ENCODE measurements at places on chromosomes 12 and 14. TPM values are rescaled to one million over a fixed set of nuclear protein-coding genes. Genes with fewer than 3 reads are reported as not detected.
A peak's percentile ranks its signal among the peaks of the same experiment; 100 is the strongest.

PDZRN4 gene
- polyA plus RNA-seq = not detected

DNA sequence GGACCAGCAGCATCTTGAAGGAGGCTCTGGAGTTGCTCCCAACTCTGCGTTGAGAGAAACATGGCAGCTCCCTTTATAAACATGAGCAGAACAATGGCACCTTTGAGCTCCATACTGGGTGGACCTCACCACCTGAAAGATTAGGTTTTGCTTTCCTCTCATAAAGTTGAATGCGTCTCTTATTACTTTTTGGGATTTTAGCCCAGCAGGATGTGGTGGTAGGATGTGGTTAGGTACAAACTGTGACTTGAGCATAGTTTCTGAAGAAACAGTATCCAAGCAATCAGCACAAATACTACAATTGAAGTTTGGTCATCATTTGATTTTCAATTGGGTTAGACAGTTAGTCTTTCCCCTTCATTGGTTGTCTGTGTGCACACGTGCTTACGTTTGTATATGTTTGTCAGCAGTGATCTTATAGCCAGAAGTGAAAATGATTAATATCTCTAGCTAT is at the start of gene PRR4:
Gene PRR4, minus strand, starts transcription at position 51 of the 454 bp plus-strand sequence. Its CDS starts 38 bp downstream, at position 13.
- DNase-seq = no peak

DNA sequence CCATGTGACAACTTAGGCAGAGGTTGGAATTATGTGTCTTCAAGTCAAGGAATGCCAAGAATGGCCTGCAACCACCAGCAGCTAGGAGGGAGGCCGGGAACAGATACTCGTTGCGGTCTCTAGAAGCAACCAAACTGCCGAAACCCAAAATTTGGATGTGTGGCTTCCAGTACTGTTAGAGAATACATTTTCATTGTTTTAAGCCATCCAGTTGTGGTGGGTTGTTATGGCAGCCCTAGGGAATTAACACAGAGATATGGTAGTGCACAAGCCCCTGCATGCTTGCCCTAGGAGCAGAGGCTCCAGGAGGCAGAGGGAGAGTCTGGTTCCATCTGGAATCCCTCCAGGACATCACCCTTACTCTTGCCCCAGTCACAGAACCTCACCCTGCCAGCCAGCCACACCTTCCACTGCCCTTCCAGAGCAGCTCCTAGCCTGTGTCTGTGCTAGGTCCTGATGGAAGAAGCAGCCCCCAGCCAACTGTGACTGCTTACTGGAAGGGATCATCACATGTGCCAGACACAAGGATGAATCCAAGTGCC is 19.5 kb downstream of the PITPNM2 start:
- no peak for DNase-seq

GRCh38 chr14:34722723-34723545 is 8.5 kb upstream of the CFL2 start:
- DNase-seq = peak; percentile 78

GRCh38 chr12:28767836-28768348 is 381.2 kb upstream of the FAR2 start:
- peak; percentile 82 for DNase-seq

- peak; percentile 8 for DNase-seq
Measured at GRCh38 chr12:44875954-44876543, at the start of gene NELL2. Gene NELL2 (minus strand): TSS chr12:44876315. CDS start chr12:44875869, 446 bp downstream.

GYS2 gene
- polyA plus RNA-seq = 0.03 TPM

CCDC38 gene
- polyA plus RNA-seq = not detected

- DNase-seq = no peak
Measured at GRCh38 chr14:70827347-70827746, 18.0 kb upstream of the MAP3K9 start.

SERPINA6 gene
- polyA plus RNA-seq = not detected

PTPRQ gene
- not detected for polyA plus RNA-seq

DNA sequence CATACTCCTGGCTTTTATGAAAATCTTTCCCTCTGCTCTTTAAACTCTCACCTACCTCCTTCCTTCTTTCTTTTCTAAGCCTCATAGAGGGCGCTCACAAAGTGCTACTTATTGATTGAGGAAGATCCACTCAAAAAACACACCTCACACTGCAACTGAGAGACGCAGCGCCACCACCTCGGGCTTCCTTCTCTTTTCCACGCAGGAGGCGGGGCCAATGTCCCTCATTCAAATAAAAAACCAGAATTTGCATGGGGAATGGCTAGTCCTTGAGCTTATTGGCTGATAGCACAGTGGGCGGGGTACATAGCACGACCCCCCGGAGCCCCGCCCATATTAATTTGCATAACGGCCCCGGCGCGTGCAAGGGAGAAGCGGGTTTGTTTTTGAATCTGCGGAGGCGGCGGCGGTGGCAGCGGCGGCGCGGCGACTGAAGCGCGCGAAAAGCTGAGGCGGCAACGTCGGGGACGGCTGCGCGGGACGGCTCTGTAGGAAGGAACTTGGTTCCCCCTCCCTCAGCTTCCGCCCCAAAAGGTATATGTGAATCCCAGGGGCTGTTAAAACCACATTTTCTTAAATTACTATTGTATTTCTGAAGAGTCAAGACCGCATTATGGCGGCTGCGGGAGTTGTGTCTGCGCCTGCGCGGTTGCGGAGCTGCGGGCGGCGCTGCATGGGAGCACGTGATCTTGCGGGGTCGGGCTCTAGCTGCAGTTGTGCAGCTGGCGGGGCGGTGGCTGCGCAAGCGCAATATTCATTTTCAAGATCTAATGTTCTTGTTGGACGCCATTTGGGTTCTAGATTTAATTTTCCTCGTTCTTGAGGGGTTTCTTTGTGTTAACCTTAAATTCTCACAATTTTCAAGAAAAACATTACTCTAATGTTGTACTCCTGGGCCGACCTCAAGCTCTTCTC is at the start of gene ATF7IP:
Gene ATF7IP, plus strand, starts transcription at position 389 of the 915 bp plus-strand sequence. CDS start 58,234 bp downstream, outside the sequence.
- peak; percentile 97 for DNase-seq

DNA sequence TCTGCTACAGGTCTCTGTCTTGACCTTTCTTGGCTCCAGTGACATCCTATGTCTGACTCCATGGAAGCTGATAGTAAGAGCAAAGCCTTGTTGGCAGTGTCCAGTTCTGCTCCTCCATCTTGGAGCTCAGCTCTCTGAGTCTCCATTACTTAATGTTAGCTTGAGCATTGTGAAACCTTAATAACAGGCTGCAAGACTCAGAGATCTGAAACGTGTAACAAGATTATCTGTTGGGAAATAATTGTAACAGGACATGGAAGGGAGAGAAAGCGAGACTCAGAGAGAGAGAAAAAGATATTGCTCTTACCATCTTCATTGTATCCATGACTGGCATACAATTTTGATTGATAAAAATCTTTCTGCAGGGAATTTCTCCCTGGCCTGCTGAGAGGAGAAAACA is 1365.7 kb downstream of the AACS start:
- no peak for DNase-seq

DNA sequence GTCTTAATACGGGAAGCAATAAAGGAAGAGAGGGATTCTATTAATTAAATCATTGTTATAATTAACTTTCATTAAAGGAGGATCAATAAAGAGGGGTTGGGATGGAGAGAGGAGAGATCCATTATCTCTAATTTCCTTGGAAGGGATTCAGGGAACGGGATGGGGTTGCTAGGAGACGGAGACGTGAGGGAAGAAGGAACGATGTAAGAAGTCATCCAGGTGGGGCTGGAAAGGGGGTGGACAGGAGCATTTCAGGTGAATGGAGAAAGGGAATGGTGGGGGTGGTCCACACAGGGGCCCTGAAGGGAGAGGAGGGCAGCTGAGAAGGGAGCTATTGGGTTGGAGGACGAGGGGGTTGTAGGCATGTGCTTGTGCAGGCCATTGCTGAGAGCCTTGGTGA is 17.2 kb downstream of the CALCOCO1 start:
- no peak for DNase-seq

- no peak for DNase-seq
Measured at GRCh38 chr12:3962631-3963483, 89.7 kb upstream of the PARP11 start.

- DNase-seq = peak; percentile 24
Measured at GRCh38 chr12:26122061-26122680, 2.7 kb downstream of the BHLHE41 start.

GRCh38 chr12:9756706-9757105 is 4.0 kb downstream of the CD69 start:
- no peak for DNase-seq

DNA sequence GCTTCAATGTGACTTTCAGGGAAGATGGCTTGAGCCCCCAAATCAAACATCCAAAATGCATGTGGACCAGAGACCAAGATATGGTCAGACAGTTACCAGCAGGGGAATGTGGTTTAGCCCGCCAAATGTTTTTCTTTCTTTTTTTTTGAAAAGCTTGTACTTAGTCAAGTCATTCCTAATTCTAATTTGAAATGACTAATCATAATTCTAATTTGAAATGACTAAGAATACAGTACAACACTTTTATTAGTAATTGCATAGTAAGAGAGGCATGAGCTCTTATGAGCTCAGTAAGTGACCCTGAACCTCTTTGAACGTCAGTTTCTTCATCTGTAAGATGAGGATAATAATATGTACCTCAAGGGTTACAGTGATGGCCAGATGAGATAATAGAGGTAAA is 72.4 kb downstream of the HECTD4 start:
- DNase-seq = no peak

SCN8A gene
- polyA plus RNA-seq = 9.4 TPM

GRCh38 chr12:6953442-6954315 is 2.5 kb downstream of the PTPN6 start:
- peak; percentile 46 for DNase-seq

DNA sequence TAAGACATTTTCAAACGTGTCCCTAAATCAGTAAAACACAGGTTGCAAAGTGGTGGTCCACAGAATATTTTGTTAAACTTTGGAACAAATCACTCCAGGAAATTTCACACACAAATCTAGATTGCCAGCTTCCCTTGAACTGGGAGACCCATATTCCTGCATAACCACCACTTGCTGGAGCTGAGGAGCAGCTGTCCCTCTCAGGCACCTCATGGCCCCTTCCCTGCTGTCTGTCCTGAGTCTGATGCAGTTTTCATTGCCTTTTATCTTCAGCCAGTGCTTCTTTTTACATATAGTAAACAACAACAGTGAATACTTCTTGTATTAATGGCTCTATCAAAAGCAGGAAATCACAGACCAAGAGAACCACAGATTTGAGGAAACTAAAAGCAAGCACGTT is 289.3 kb downstream of the MED13L start:
- peak; percentile 4 for DNase-seq

- DNase-seq = no peak
Measured at GRCh38 chr12:98408681-98409080, 106.7 kb upstream of the TMPO start.

GRCh38 chr12:76777765-76778216 is 13.9 kb downstream of the ZDHHC17 start:
- no peak for DNase-seq

- peak; percentile 78 for DNase-seq
Measured at GRCh38 chr12:100142851-100143559, at the start of gene BLTP3B. Gene BLTP3B (minus strand): TSS chr12:100142874. CDS start chr12:100142635, 239 bp downstream.

GRCh38 chr14:59342516-59343484 is 122.4 kb downstream of the GPR135 start:
- no peak for DNase-seq

SLC25A47 gene
- polyA plus RNA-seq = not detected

GRCh38 chr14:34356264-34356654 is 105.8 kb downstream of the SPTSSA start:
- no peak for DNase-seq

DNA sequence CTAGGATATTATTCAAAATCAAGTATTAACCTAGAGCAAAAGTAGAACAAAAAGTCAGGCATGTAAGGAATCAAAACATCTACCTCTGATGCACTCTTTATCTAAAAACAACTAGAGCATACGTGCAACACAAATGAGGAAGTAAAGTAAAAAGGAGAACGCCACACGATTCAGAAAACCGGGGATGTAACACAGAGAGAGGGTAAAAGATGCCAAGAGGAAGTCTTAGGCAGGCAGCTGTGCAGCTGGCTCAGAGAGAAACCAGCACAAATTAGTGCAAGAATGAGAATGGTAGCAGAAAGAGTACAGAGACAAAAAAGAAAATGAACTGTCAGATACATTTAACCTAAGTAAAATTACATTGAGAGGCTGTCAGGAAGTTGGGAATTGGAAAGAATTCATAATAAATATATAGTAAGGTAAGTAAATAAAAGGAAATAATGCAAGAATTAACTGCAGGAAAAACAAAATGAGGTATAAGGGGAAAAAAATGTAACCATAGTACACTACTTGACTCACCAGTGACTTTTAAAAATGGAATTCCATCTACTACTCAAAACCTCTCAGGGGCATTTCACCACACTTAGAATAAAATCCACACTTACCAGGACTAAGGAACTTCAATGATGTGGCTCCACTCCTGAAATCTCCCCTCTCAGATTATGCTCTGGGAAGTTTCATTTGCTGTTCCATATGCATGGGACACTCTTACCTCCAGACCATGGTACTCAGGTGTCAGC is 17.1 kb downstream of the BCAT1 start:
- peak; percentile 53 for DNase-seq

- no peak for DNase-seq
Measured at GRCh38 chr12:7110661-7111060, 1.6 kb upstream of the C1RL start.

- DNase-seq = no peak
Measured at GRCh38 chr12:13454991-13455777, 258.7 kb downstream of the EMP1 start.

- DNase-seq = no peak
Measured at GRCh38 chr12:116713527-116713926, 24.3 kb downstream of the SPRING1 start.

- DNase-seq = no peak
Measured at GRCh38 chr12:15200641-15201040, 20.6 kb downstream of the RERG start.

SCAF11 gene
- 17.5 TPM for polyA plus RNA-seq

DNA sequence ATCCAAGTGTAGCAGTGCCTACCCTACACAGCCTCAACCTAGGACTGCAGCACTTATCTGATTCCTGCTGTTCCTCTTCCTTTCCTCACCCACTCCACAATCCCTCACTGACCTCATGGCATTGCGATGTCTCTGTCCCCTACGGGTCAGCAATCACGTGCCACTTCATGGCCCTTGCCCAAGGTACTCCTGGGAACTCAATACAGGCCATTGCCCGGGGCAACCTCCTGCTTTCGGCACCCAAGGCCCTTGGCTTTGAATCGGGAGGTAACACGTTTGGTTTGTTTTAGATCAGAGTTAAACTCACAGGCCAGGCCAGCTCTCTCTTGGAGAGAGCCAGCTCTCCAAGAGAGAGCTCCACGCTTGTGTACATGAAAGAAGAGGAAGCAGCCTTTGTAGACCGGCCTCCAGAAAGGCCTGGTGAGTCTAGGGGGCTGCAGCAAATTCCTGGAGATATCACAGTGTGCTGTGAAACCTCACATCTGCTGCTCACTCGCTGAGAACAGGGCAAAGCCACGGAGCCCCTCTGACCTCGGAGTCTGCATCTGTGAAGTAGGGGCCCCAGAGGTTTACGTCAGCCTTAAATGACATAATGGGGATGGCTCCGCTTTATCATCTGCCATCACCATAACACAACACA is 12.2 kb downstream of the CLMN start:
- no peak for DNase-seq

PPP1R36 gene
- polyA plus RNA-seq = not detected

GRCh38 chr12:15495746-15496145 is 173.4 kb downstream of the PTPRO start:
- DNase-seq = no peak

DNA sequence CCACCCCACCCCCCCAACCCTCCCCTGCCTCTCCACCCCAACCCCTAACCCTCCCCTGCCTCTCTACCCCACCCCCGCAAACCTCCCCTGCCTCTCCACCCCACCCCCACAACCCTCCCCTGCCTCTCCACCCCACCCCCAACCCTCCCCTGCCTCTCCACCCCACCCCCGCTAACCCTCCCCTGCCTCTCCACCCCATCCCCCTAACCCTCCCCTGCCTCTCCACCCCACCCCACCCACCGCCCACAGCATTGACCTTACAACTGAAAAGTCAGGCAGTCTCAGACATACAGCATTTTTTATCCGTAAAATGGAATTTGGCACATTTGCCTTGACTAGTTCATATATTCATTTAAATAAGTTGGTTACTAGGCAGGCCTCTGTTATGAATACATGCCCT is 38.6 kb upstream of the ACTN1 start:
- DNase-seq = no peak
